Left ventricle myocardium inferior (tissue), 1 donor: ENCODE measurements at places on chromosomes 11 and 22. TPM values are rescaled to one million over a fixed set of nuclear protein-coding genes. Genes with fewer than 3 reads are reported as not detected.

DNA sequence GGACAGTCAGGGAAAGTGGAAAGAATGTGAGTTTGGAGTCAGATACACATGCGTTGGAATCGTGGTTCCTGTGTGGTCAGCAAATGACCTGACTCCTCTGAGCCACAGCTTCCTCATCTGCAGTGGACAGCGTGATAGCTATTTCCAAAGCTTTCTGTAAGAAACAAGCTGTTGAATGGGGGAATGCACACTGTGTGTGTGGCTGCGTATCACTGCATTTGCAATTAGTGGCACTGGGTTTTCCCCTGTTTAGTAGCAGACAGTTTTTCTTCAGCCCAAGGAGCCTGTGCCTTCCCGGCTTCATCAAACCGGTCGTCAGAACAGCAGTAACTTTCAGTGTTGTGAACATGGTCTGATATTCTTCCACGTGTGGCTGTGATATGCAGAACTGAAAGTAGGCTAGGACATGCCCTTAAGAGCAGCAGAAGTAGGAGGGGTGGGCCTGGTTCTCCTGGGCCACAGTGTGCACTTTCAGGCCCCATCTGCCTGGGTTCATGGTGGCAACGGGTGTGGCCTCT is 121.5 kb downstream of the RRAS2 start:
- no peaks in the 10 kb centered on the region for H3K36me3 ChIP-seq
- no peaks in the 10 kb centered on the region for H3K4me1 ChIP-seq
- peaks cover 71% of the 10 kb centered on the region for H3K27me3 ChIP-seq
- H3K27ac ChIP-seq, result no peak overlapping the region

DNA sequence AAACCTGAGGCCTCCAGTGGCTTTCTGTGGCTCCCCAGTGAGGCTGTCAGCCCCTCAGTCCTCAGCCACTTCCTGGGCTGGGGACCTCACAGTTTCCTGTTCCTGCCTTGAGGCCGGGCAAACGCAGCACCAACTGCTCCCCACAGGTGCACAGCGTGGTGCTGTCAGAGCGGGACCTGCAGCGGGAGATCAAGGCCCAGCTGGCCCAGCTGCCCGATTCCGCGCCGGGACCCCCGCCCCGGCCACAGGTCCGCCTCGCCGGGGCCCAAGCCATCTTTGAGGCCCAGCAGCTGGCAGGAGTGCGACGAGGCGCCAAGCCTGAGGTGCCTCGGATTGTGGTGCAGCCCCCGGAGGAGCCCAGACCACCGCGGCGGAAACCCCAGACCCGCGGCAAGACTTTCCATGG is 5.4 kb downstream of the TBC1D10C start:
- DNase-seq, result no peak
- H3K27ac ChIP-seq, result no peak overlapping the region
- peaks cover 8% of the 10 kb centered on the region for H3K4me1 ChIP-seq
- H3K4me3 ChIP-seq, result no peak overlapping the region

- H3K27ac ChIP-seq, result no peak overlapping the region
- H3K27me3 ChIP-seq, result no peaks in the 10 kb centered on the region
- no peaks in the 10 kb centered on the region for H3K4me1 ChIP-seq
- H3K36me3 ChIP-seq, result no peaks in the 10 kb centered on the region
Observed at GRCh38 chr11:43790444-43790794, 90.2 kb upstream of the ALKBH3 start.

GRCh38 chr11:63670433-63671321 is 499 bp downstream of the ATL3 start:
- DNase-seq, result peak; percentile 59
- peak overlapping the region; percentile 99 for H3K27ac ChIP-seq
- peaks cover 74% of the 10 kb centered on the region for H3K4me1 ChIP-seq
- H3K27me3 ChIP-seq, result no peaks in the 10 kb centered on the region
- H3K36me3 ChIP-seq, result no peaks in the 10 kb centered on the region

- no peaks in the 10 kb centered on the region for H3K27me3 ChIP-seq
- no peak for DNase-seq
- H3K4me3 ChIP-seq, result no peak overlapping the region
- no peak overlapping the region for H3K27ac ChIP-seq
Observed at GRCh38 chr22:33409079-33409478, 350.9 kb upstream of the SYN3 start.

DNA sequence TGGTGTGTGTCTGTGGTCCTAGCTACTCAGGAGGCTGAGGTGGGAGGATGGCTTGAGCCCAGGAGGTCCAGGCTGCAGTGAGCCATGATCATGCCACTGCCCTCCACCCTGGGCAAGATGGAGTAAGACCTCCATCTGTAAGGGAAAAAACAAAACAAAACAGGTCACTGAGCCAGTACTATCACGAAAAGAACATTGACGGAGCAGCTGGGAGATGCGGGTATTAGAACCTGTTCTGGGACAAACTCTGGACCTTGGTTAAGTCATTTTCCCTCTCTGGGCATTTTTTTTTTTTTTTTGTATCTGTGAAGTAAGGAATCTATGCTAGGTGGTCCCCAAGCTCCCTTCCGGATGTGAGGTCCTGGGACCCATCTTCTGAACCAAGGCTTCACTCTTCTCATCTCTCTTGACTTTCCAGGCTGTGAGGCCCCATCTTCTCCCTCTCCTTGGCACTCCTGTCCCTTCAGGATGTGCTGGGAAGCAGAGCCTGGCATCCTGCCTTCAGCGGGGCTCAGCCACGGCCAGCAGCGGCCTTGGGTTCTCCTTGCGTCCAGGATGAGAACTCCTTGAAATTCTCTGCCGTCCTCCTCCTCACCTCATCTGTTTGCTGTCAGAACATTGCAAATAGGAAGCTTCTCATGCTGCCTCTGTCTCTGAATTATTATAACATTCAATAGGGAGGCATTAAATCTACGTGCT is 130.8 kb downstream of the GRIK4 start:
- H3K4me1 ChIP-seq, result peaks cover 4% of the 10 kb centered on the region
- DNase-seq, result no peak
- no peak overlapping the region for H3K27ac ChIP-seq
- no peaks in the 10 kb centered on the region for H3K36me3 ChIP-seq
- H3K4me3 ChIP-seq, result no peak overlapping the region

GRCh38 chr11:128735935-128736605 is 42.2 kb downstream of the FLI1 start:
- H3K4me3 ChIP-seq, result no peak overlapping the region
- no peak overlapping the region for H3K27ac ChIP-seq
- H3K27me3 ChIP-seq, result no peaks in the 10 kb centered on the region
- no peak for DNase-seq

GRCh38 chr11:10604340-10604748 is 35.9 kb upstream of the LYVE1 start:
- H3K27me3 ChIP-seq, result no peaks in the 10 kb centered on the region
- H3K36me3 ChIP-seq, result no peaks in the 10 kb centered on the region
- peaks cover 40% of the 10 kb centered on the region for H3K4me1 ChIP-seq
- peak; percentile 62 for DNase-seq

GRCh38 chr11:34086554-34087283 is 18.7 kb upstream of the NAT10 start:
- no peaks in the 10 kb centered on the region for H3K27me3 ChIP-seq
- no peaks in the 10 kb centered on the region for H3K4me1 ChIP-seq
- no peak for DNase-seq
- H3K27ac ChIP-seq, result no peak overlapping the region
- H3K4me3 ChIP-seq, result no peak overlapping the region

- H3K36me3 ChIP-seq, result no peaks in the 10 kb centered on the region
- H3K4me3 ChIP-seq, result no peak overlapping the region
- no peak for DNase-seq
- no peaks in the 10 kb centered on the region for H3K27me3 ChIP-seq
- H3K4me1 ChIP-seq, result no peaks in the 10 kb centered on the region
Observed at GRCh38 chr11:80916173-80916798, 1475.5 kb upstream of the TENM4 start.

GRCh38 chr11:71201936-71202597 is 50.3 kb downstream of the SHANK2 start:
- no peaks in the 10 kb centered on the region for H3K4me1 ChIP-seq
- no peak for DNase-seq
- H3K27ac ChIP-seq, result no peak overlapping the region
- peaks cover 75% of the 10 kb centered on the region for H3K27me3 ChIP-seq
- H3K36me3 ChIP-seq, result no peaks in the 10 kb centered on the region

GRCh38 chr11:94830722-94831510 is 62.8 kb downstream of the AMOTL1 start:
- H3K4me1 ChIP-seq, result peaks cover 19% of the 10 kb centered on the region
- H3K27me3 ChIP-seq, result no peaks in the 10 kb centered on the region
- DNase-seq, result no peak

- H3K4me1 ChIP-seq, result peaks cover 27% of the 10 kb centered on the region
- peaks cover 39% of the 10 kb centered on the region for H3K27me3 ChIP-seq
- H3K36me3 ChIP-seq, result no peaks in the 10 kb centered on the region
- no peak overlapping the region for H3K27ac ChIP-seq
- no peak overlapping the region for H3K4me3 ChIP-seq
Observed at GRCh38 chr11:60774726-60775125, 10.4 kb upstream of the MS4A10 start.

GRCh38 chr11:10407055-10407454 is 48.0 kb upstream of the AMPD3 start:
- no peaks in the 10 kb centered on the region for H3K36me3 ChIP-seq
- no peak overlapping the region for H3K27ac ChIP-seq
- H3K4me3 ChIP-seq, result no peak overlapping the region
- no peaks in the 10 kb centered on the region for H3K27me3 ChIP-seq
- no peak for DNase-seq

- H3K36me3 ChIP-seq, result no peaks in the 10 kb centered on the region
- H3K4me1 ChIP-seq, result peaks cover 65% of the 10 kb centered on the region
- H3K27ac ChIP-seq, result peak overlapping the region; percentile 83
- H3K4me3 ChIP-seq, result peak overlapping the region; percentile 73
- no peak for DNase-seq
- peaks cover 30% of the 10 kb centered on the region for H3K27me3 ChIP-seq
Observed at GRCh38 chr11:128891913-128892398, 800 bp downstream of the KCNJ5 start.

DNA sequence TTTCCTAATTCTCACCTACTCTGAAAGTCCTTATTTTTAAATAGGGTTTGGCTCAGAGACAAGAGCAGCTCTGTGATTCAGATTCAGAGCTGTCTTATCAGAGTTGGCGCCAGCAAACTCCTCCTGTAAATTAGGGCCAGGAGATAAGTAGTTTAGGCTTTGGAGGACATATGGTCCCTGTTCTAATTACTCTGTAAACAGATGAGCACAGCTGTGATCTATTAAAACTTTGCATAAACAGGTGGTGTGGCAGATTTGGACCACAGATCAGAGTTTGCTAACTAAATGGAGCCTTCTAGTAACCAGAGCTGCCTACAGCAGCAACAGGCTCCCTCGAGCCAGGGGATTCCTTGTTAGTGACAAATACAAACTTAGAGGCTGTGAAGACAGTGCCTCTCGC is 27.9 kb downstream of the YPEL1 start:
- peaks cover 8% of the 10 kb centered on the region for H3K36me3 ChIP-seq
- H3K27ac ChIP-seq, result no peak overlapping the region
- no peaks in the 10 kb centered on the region for H3K27me3 ChIP-seq
- peaks cover 13% of the 10 kb centered on the region for H3K4me1 ChIP-seq

GRCh38 chr22:40019100-40019499 is 24.3 kb downstream of the FAM83F start:
- no peak overlapping the region for H3K4me3 ChIP-seq
- H3K27ac ChIP-seq, result no peak overlapping the region
- H3K4me1 ChIP-seq, result no peaks in the 10 kb centered on the region
- no peak for DNase-seq

DNA sequence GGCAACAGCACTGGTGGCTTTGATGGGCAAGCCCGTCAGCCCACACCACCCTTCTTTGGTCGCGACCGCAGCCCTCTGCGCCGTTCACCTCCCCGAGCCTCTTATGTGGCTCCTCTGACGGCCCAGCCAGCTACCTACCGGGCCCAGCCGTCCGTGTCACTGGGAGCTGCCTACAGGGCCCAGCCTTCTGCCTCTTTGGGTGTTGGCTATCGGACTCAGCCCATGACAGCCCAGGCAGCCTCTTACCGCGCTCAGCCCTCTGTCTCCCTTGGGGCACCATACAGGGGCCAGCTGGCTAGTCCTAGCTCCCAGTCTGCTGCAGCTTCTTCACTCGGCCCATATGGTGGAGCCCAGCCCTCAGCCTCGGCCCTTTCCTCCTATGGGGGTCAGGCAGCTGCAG is 8.0 kb downstream of the RBM14 start:
- H3K36me3 ChIP-seq, result peaks cover 65% of the 10 kb centered on the region
- H3K4me1 ChIP-seq, result peaks cover 86% of the 10 kb centered on the region
- H3K4me3 ChIP-seq, result no peak overlapping the region

MMP27 gene
- not detected for total RNA-seq

OR4B1 gene
- total RNA-seq, result not detected

KRTAP5-9 gene
- not detected for total RNA-seq

CHRNA10 gene
- total RNA-seq, result 1.0 TPM

GGTLC2 gene
- total RNA-seq, result not detected

AIFM3 gene
- 0.47 TPM for total RNA-seq

CD3D gene
- not detected for total RNA-seq

PHF21B gene
- 0.69 TPM for total RNA-seq

SCGB1A1 gene
- not detected for total RNA-seq

MYBPC3 gene
- 2,538 TPM for total RNA-seq

OR6T1 gene
- not detected for total RNA-seq

PKNOX2 gene
- 6.2 TPM for total RNA-seq

UPK3A gene
- total RNA-seq, result not detected

SYT8 gene
- total RNA-seq, result not detected

KIRREL3 gene
- 0.74 TPM for total RNA-seq
